ENCODE measurements at places on chromosomes 4 and X.
A peak's percentile ranks its signal among the peaks of the same experiment; 100 is the strongest.

DNA sequence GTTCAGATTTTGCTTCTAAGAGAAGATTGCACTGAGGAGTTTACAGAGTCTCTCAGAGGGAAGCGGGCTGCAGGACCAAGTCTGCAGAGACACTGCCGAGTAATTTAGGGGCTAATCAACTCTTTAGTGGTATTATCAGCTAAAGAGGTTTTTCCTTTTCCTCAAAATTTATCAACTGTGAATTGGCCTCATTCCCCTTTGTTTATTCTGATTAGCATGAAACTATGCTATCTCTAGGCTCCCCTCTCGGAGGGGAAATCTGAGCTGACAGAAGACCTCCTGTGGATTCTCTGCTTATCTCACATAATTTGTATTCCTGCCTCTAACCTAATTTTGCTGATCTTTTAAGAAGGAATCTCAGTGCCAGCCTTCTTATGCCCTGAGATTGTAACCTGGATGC is 201.0 kb downstream of the DCTD start:
- no peak for DNase-seq

- DNase-seq = no peak
These were observed 208.8 kb upstream of the VEGFC start for GRCh38 chr4:177001271-177002175.

DNA sequence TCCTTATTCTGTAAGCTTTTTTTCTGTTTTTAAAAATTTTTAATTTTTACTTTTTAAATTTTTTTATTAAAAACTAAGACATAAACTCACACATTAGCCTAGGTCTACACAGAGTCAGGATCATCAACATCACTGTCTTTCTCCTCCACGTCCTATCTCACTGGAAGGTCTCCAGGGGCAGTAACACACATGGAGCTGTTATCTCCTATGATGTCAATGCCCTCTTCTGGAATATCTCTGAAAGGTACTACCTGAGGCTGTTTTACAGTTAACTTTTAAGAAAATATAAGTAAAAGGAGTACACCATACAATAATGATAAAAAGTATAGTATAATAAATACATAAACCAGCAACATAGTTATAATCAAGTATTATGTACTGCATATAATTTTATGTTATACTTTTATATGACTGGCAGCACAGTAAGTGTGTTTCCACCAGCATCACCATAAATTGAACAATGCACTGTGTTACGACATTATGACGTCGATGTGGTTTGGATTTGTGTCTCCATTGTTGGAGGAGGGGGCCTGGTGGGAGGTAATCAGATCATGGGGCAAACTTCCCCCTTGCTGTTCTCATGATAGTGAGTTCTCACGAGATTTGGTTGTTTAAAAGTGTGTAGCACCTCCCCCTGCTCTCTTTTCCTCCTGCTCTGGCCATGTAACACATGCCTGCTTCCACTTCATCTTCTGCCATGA is 21.3 kb downstream of the IL15 start:
- no peak for DNase-seq

DNA sequence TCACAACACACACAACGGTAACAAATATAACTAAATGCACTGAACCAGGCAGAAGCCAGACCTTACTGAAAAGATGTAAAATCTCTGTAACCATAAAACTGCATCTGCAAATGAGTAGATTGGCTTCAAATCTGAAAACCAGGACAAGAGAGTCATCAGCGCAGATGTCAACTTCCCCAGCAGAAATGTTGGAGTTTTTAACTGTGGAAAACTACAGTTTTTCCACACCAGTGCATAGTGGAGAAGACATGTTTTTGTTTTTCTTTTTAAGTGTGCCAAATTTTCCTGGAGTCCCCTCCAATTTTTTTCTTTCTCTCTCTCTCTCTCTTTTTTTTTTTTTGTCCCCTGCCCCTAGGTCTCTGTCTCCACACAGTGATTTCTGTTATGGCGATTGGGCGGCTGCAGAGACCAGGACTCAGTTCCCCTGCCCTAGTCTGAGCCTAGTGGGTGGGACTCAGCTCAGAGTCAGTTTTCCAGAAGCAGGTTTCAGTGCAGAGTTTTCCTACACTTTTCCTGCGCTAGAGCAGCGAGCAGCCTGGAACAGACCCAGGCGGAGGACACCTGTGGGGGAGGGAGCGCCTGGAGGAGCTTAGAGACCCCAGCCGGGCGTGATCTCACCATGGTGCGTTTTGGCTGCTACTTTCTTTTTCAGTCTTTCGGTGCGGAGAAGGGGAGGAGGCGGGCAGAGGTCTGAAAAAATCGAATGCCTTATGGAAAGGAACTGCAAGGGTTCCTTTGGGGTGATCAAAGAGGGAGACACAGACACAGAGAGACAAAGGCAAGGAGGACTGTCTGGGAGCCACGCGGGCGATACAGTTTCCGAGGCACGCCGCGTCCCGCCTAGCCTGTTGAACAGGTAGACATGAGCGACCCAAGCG is at the start of gene GUCY1A1:
Gene GUCY1A1 (plus strand): TSS at position 505 of the 878 bp plus-strand sequence. CDS start 30,020 bp downstream, outside the sequence.
- no peak for DNase-seq

DNA sequence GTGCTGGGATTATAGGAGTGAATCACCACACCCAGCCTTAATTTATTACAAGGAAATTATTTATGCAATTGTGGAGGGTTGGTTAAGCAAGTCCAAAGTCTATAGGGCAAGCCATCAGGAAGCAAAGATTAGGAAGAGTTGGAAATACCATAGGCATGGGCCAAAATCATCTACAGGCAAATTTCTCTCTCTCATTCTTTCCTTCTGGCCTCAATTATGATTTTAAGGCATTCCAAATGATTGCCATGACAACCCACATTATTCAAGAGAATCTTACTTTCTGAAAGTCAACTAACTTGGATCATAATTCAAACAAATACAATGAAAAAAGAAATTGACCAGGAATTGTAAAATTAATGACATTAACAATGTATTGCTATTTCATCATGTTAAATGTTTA is 400.8 kb downstream of the GPM6A start:
- DNase-seq = no peak

DNA sequence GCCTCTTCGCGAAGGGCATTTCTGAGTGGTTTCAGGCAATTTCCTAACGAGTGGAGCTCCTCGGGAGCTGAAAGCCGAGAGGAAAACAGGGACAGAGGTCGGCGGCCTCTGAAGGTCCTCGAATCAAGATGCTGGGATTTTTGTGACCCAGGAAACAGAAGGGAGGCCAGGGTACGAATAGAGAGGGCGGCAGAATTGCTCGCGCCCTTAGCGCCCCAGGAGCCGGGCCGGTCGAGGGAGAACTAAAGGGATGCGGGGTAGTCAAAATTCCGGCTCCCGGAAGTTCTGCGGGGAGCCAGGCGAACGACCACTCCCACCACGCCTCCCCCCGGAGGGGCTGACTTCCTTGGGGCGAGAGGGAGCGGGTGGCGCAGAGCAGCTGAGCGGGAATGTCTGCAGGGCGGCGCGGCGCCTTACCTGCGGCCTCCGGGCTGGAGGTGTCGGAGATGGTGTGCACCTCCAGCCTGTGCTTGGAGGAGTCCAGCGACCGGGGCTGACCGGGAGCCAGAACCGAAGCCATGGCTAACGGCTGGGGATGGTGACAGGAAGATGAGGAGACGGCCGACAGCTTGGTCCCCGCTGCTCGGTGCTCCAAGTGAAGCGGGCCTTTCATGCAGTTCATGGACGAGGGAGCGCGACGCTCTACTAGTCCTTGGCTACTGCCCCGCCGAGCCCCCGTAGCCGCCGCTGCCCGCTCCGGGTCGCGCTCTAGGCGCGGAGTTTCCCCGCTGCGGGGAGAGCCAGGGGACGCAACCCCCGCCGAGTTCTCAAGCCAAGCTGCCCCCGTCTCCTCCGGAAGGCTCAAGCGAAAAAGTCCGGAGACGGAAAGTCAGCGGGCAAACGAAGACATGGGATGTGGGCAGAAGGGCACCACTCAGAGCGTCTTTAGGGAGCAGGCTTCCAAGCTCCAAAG is 782 bp downstream of the PITX2 start:
- no peak for DNase-seq

DNA sequence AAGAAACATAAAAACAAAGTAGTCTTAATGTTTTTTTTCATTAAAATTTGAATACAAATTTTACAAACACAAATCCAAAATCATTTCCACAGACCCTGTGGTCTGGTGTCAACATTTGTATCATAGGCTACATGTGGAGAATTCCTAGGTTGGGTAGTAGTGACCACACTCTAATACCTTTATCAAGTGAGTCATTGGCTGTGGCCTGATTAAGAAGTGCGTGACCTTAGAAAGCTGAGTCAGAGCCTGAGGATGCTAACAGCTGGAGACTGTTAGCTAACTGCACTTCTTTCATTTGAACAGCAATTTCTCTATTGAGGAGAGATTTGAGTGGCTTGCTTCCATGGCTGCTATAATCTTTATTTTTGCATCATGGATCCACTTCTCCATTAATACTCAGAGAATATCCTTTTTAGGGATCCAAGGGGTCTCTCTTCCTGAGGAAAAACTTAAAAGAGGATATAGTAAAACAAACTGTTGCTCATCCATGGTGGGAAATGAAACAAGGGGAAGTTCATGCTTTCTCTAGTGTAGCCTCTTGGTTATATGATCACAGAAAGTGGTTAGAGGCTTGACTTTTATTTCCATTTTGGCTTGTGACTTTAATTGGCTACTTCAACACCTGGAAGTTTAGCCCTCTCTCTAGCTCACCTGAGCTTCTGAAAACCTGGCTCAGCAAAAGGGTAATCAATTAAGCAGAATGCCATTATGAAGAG is 335.8 kb downstream of the PABPC4L start:
- DNase-seq = no peak

DNA sequence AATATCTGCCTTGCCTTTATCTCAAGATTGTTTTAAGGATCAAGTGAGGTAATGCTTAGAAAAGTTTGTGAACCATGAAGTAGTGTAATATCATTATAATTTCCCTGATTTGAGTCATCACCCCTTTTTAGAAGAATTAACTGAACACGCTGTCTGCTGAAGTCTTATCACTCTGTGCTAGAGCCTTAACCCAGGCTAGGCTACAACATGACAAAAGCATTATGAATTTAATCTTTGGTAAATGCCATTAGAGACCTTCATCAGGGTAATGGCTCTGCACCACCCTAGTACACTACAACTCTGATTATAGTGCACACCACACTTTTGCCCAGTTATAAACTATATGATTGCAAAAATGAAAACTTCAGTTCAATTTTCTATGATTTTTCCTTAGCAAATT is 118.3 kb downstream of the ADGRL3 start:
- no peak for DNase-seq

DNA sequence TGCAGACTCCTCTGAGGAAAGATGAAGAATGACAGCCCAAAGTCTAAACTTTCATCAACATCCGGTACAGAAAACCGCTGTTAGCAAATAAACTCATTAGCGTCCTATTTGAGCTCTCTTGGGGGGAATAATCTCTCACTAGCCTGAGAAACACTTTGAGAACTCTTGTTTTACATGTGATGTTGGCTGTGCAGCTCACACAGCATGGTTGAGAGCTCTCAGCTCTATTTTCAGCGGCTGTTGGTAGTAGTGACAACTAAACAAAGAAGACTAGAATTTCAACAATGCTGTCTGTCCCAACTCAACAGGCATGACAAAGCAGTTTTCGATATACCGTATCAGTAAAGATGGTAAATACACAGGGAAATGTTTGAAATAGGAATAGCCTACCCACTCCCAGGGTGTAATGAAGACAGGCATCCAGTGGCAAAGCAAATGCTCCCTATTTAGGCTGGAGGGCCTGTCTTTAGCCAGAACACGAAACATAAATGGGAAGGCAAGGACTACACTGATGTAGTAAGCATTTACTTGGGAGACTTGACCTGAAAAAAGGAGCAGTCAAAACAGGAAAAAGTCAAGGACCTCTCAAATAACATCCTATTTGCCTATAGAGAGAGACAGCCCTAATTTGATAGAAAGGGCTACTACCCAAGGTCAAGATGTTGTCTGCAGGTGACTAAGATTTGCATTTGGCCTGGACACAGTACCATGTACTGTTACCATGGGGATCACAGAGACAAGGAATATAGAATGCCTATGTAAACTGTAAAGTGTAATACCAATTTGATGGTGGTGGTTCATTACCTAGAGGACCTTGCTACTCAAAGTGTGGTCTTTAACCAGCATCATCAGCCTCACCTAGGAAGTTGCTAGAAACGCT is 60.4 kb downstream of the PPEF2 start:
- DNase-seq = peak; percentile 17

DNA sequence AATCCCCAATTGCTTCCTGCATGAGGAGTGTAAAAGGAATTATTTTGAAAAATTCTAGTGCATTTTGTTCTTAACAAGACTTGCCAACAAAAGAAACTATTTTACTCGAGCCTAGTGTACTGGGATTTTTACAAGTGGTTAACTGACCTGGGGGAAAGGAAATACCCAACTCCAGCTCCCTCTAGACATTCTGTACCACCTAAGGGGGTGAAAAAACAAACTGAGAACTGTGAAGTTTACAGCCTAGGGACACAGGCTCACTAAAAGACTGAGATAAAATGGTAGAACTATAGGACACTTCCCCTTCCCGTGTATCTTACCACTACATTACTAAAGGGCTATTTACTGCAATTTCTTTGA is 2.6 kb upstream of the ADH5 start:
- no peak for DNase-seq

DNA sequence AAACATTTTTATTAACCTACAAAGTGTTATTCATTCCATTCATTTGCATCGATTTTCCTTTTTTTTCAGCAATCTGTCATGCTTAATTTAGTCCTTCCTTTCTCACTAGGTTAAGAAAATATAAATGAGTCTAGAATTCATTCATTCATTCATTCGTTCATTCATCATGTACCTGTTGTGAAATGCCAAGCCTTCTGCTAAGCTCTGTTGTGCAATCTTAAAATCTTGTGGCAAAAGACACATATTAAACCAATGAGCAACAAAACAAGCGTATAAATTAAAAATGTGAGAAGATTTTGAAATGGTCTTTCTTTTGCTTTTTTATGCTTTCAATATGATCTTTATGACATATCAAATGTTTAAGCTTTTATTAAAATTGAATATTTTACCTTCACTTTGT is 88.6 kb upstream of the MAD2L1 start:
- DNase-seq = no peak

GRCh38 chr4:82645936-82646565 is 84.3 kb upstream of the TMEM150C start:
- no peak for DNase-seq

GRCh38 chr4:103443324-103443723 is 245.2 kb upstream of the CENPE start:
- no peak for DNase-seq

GRCh38 chrX:133970076-133970475 is 15.3 kb downstream of the GPC3 start:
- no peak for DNase-seq

DNA sequence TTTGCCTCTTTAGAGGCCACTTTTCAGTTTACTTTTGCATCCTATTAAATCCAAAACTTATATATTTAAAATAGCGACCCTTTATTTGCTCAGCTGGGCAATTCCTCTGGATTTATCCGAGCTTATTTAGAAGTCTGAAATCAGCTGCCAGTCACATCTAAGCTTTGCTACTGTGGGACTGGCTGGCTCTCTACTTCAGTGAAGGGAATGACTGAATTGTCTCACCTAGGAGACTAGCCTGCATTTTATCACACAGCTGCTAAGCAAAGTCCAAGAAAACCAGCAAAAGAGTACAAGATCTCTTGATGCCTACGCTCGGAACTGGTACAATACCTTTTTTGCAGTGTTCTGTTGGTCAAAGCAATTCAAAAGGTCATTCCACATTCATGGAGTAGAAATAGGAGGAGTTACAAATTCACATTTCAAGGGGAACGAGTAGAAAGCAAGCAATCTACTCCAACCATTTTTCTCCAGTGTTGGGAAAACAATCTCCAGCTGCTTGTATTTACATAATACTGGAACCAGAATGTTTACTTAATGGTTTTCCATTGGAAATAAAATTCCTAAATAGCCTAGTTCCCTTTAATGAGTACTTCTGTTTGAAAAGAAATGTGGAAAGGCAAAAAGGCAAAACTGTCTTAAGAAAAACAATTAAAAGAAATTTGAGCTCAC is 160.2 kb downstream of the MAGEB5 start:
- no peak for DNase-seq
